Hepatocyte (in vitro differentiated cells): ENCODE measurements at places on chromosomes 7 and 10.

DNA sequence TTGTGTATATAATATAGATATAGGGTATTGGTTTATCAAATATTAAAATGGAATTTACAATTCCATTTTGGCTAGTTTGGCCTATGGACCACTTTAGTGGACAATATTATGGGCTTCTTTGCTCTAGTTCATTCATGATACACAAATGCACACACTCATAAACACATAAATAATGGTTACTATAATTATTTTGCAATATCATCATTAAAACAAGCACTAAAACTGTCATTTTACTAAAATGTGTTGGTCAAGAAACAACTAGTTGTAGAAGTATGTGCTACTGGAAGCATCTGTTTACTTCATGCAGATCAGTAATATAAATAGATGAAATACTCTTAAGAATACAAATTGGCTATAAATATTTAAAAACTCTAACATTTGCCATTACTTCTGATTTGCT is 1074.3 kb downstream of the KCNMA1 start:
- no peak for DNase-seq

DNA sequence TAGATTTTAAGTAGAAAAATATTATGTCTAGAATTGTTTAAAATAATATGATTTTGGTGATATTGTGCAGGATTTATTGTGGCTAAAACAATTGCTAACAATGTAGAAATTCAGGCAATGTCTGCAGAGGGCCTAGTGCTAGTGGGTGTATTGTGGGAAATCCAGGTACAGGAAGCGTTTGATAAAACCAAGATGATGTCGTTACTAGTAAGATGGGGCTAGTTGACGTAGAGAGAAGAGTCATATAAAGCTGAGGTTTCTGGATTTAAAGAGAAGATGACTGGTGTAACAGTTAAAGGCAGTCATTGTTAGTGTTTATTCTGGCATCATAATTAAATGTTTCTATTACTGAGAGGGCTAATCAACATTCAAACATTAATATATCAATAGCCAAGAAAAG is 43.5 kb downstream of the ADK start:
- no peak for DNase-seq

GRCh38 chr7:44808914-44809393 is 12.5 kb downstream of the PPIA start:
- peak; percentile 34 for DNase-seq

DNA sequence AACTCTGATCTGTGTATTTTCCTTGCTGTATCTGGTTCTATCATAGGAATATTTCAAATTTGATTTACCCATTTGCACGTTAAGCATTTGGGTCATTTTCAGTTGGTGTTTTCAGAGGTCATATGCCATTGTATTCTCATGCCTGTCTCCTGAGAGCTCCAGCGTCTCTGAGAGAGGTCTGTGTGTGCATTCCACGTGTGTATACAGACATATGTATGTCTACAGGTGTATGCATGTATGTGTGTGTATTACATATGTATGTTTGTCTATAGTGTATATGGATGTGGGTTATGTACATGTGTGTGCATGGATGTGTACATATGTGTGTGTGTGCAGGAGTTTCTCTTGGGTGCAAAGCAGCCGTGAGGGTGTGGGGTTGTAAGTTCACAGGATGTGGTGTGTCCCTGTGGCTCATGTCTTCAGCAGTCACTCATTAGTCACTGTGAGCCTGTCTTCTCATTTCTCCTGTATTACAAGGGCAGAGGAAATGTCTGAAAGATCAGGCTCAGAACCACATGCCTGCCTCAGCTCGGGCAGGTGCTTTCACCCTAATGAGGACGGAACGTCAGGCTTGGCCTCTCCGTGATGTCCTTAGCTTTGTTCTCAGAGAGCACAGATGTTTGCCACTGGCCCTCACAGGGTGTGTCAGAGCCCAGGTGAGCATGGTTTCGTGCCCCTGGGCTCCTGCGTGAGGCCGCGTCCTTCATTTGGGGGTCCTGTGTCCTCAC is 101.6 kb downstream of the NKX6-2 start:
- no peak for DNase-seq

DNA sequence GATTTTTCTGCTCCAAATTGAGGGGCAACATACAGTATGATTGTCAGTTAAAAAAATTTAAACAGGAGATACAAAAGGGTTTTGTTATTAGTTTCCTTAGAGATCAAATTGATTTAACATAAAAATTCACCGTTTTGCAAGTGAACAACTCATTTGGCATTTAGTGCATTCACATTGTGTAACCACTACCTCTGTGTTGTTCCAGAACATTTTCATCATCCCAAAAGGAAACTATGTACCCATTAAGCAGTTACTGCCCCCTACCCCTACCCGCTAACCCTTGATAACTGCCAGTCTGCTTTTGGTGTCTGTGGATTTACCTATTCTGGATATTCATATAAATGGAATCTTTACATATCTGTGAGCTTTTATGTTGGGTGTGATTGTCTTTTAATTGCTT is 3.1 kb downstream of the ZRANB1 start:
- no peak for DNase-seq

DNA sequence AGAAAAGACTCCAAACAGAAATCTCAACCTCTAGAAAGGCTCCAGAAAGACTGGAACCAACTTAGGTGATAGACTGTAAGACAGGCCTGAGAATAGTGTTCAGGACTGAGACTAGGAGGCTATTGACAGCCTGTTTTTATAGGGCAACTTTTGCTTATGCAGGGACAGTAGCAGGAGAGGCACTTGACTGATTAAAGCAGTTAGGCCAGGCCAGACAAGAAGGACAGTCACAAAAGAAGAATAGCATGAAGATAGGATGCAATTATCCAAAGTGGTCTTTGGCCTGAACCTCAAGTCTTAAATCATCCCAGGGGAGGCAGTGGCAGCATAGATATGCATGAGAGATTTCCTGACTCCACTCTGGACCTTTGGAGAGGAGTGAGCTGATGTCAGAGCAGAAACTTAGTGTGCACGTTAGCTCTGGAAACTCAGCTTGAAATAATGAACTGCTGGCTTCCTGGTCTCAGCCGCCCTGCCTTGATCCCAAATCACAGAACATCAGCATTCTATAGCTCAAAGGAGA is 290.6 kb downstream of the SORCS3 start:
- no peak for DNase-seq

DNA sequence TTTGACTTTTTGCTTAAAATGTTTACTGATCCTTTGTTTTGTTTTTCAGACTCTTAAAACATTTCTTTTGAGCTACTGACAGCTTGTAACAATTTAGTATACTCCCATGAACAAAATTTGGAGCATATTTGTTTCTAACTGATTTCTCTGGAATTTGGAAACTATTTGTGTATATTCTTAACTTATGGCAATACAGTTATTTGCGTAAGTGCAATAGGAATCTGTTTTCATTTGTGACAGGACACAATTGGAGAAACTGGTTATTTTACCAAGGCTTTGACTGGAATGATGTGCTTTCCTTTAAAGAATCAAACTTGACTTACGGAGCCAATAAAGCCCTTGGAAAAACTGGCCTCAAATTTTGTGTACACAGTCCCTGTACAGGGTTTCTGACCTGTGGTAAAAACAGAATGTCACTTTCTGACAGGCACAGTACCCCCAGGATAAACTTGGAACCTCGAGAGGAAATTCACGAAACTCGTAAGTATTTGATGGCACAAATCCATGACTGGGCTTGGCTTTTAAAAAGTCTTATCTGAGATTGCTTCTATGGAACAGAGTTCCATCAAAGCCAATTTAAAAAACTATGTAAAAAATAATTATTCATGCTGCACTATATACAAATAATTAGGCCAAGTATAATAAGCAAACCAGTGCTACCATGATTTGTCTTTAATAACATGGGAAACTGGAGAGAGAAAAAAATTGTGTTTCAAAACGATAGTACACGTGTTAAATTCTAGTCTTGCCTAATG is 70.4 kb downstream of the ST8SIA6 start:
- no peak for DNase-seq

DNA sequence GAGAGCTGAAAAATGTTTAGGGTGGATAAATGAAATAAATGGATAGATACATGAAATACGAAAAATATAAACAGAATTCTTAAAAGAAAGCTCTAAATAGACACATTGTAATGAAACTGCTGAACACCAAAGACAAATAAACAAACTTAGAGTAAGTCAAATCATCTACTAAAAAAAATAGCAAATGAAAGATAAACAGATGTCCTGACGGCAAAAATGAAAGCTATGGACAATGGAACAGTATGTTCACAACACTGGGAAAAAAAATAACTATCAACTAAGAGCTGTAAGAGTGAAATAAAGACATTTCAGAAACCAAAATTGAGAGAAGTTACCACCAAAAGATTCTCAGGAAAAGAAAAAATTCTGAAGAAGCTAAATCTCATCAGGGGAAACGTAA is 106.1 kb downstream of the SGMS1 start:
- DNase-seq: no peak
